SK-N-DZ (cell line): ENCODE measurements at places on chromosomes 1 and 21.

DNA sequence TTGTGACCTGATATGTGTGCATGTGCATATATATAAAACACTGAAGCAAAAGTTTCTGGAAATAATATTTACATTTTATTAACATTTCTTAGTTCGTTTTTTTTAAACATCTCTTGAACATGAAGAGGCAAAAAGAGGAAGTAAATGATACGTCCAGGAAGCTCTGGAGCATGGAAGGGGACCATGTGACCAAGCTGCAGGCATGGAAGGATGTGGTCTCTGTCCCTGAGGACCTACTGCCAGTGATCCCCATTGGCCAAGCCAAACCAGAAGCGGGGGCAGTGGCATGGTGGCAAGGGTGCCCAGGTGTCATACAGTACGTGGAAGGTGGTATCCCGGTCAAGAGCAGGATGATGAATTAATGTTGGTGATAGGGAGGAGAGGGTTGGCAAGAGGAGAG is 268.3 kb upstream of the PROX1 start:
- DNase-seq, result no peak

DNA sequence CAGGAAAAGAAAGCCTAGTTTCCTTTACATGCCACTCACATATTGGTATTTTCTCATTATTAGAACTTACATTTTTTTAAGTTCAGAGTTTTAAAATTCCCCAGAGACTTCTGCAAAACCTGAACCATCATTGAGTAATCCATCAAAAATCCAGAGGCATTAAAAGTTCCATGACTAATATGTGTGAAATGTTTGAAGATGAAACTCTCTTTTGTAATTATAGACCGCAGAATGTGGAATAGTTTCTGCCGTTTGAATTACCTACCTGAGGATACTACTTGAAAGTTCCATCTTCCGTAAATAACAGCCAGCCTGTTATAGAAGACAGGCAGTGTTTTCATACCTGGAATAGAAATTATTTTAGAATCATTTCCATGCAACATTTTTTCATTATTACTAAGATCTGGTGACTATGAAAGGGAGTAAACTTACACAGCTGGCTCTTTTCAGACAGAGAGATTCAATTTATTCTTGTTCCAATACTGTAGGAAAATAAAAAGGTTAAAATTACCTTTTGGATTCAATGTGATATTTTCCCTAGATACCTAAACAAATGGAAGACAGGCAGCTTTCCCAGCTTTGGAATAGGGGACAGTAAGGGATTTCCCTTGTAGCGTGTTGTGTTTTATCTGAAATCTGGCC is 131.4 kb downstream of the ST6GALNAC5 start:
- DNase-seq, result no peak

GRCh38 chr1:58284225-58284510 is 262.4 kb downstream of the OMA1 start:
- DNase-seq, result no peak

GRCh38 chr1:15885701-15886610 is 38.4 kb downstream of the SPEN start:
- DNase-seq, result peak; percentile 69

DNA sequence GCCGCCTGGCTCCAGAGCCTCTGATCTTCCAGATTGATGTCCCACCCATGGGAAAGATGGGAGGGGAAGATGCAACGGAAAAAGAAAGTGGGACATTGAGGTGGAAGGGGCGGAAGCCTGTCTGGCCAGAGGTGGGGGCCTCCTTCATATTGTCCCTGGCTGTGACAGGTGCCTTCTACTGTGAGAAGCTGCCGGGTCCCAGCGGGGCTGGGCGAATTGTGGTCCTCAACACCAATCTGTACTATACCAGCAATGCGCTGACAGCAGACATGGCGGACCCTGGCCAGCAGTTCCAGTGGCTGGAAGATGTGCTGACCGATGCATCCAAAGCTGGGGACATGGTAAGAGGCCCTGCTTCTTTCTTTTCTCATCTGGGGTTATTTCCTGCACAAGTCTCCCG is 5.6 kb upstream of the XKR8 start:
- no peak for DNase-seq
